ENCODE measurements at places on chromosomes 16 and 17. TPM values are rescaled to one million over a fixed set of nuclear protein-coding genes. Genes with fewer than 3 reads are reported as not detected.

DNA sequence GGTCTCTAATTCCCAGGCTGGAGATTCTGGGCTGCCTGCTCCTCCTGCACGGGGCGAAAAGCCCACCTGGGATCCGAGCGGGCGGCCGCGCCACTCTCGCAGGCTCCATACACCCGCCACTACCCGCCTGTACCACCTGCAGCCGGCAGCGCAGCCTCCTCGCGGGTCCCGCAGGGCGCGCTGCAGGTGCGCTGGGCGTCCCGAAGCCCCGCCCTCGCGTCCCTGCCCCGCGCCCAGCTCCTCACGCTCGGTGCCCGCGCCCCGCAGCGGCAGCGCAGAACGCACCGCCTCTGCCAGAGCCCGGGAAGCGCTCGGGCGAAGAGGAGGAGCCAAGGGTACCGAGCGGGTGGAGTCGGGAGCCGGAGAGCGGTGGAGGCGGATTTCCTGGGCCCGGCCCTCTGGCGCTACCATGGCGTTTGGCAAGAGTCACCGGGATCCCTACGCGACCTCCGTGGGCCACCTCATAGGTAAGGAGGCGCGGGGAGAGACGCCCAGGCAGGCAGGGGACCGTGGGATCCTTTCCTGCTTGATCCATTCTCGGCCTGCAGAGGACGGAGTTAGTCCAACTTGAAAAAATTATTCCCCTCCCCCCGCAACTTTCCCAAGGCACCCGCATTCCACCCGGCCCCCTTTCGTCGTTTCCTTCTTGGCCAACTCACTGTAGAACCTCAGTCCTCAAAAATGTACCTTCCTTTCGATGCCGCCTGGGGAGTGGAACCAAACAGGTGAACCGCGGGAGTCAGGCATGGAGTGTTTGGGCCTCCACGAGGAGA lies at the start of gene TOM1L1:
Gene TOM1L1, plus strand, starts transcription at position 396 of the 773 bp plus-strand sequence. Its CDS starts 14 bp downstream, at position 410.
- DNase-seq, result peak; percentile 72

PIRT gene
- polyA plus RNA-seq, result not detected

CCL7 gene
- polyA plus RNA-seq, result not detected

ALOX15 gene
- 0.56 TPM for polyA plus RNA-seq

GRCh38 chr17:64984851-64985521 lies 65.7 kb upstream of the LRRC37A3 start:
- peak; percentile 48 for DNase-seq

DNA sequence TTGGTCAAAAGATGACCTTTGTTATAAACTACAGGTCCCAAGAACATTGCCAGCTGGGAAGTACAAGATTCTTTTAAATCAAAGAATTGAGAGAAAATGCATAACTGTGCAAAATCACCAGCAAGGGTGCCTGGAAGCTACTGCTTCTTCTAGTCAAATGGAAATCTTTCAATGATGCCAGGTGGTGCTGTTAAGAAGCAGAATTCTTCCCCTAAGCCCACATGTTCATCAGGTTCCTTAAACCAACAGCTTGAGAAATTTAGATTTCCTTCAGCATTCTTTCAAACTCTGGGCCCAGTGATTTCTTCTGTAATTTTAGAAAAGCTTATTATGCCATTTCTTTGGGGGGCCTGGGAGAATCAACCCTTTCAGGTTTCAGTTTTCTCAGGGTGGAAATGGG lies 207.8 kb upstream of the WSCD1 start:
- DNase-seq, result no peak

DNA sequence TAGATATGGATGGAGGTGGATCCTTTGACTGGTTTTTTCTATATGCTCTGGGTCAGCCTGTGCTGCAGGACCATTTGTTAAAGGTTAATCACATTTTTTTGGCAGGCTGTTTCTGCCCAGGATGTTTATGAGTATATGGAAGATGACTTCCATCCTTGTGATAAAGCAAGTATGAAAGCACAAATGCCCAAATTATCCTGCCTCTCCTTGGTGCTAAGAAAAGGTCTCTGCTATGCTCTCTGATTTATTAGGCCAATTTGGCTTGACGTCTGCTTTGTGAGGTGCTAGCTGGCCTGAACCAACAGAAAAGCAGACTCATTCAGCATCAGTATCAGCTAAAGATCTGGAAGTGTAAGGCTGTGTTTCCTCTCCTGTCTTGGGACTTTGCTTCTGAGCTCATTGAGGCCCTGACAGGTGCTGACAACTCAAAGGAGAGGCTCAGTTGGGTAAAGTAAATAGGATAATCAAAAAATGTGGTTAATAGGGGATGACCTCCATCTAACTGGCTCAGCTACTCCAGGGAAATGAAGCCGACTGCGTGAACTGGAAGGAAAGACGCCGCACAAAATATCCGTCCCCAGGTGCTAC lies 15.2 kb downstream of the ANKRD40 start:
- DNase-seq, result no peak

DNA sequence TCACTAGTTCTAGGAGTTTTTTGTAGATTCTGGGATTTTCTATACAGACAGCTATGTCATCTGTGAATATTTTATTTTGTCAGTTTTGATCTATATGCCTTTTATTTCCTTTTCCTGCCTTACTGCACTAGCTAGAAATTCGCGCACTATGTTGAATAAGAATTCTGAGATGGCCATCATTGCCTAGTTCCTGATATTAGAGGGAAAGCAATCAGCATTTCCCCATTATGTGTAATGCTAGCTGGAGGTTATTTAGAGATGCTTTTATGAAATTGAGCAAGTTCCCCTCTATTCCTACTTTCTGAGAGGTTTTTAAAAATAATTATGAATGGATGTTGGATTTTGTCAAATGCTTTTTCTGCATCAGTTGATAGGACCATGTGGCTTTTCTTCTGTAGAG lies 23.8 kb downstream of the MPRIP start:
- DNase-seq, result no peak

GRCh38 chr17:37064206-37064605 lies 115.5 kb downstream of the AATF start:
- DNase-seq, result no peak

NUPR1 gene
- 7.8 TPM for polyA plus RNA-seq

DNA sequence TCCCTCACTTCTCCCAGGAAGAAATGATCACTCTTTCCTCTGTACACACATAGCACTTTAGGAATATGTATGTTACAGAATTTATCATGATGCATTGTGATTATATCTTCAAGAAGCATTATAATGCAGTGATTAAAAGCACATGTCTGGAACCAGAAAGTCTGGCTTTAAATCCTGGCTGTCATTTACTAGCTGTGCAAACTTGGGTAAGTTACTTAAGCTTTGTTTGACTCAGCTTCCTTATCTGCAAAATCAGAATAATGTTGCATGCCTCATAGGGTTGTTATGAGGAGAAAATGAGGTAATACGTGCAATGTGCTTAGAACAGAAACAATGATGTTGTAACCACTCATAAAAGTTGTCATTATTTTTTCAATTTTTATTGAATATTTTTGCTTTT lies 156.3 kb upstream of the ZKSCAN2 start:
- no peak for DNase-seq

KCNAB3 gene
- polyA plus RNA-seq, result 11.4 TPM

- DNase-seq, result no peak
These were observed 757 bp downstream of the ORMDL3 start for GRCh38 chr17:39926588-39927100.

DNA sequence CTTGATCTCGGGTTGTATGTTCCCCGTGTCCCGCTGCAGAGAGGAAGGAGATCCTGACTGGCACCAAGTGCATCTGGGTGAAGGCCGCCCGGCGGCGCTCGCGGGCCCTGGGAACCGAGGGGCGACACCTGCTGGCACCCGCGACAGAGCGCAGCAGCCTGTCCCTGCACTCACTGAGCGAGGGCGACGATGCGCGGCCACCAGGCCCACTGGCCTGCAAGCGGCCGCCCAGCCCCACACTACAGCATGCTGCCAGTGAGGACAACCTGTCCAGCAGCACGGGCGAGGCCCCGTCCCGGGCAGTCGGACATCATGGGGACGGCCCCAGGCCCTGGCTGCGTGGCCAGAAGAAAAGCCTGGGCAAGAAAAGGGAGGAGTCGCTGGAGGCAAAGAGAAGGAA lies 7.5 kb downstream of the BTBD17 start:
- DNase-seq, result no peak

GRCh38 chr16:78909226-78909625 lies 691.3 kb downstream of the MAF start:
- DNase-seq, result peak; percentile 33

KRT40 gene
- 0.12 TPM for polyA plus RNA-seq

HLF gene
- 2.8 TPM for polyA plus RNA-seq

RHOT2 gene
- 97.9 TPM for polyA plus RNA-seq

All from renal pelvis (tissue), 12 donors.